ENCODE measurements at places on chromosomes 3 and 15. TPM values are rescaled to one million over a fixed set of nuclear protein-coding genes. Genes with fewer than 3 reads are reported as not detected.

DNA sequence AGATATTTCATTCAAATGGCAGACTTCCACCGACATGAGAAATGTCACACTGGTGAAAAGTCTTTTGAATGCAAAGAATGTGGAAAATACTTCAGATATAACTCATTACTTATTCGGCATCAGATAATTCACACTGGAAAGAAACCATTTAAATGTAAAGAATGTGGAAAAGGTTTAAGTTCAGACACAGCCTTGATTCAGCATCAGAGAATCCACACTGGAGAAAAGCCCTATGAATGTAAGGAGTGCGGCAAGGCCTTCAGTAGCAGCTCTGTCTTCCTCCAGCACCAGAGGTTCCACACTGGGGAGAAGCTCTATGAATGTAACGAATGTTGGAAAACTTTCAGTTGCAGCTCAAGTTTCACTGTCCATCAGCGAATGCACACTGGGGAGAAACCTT, 8.6 kb upstream of the ZNF621 start:
- no peaks in the 10 kb centered on the region for H3K4me1 ChIP-seq
- no peak overlapping the region for H3K27ac ChIP-seq
- peaks cover 28% of the 10 kb centered on the region for H3K36me3 ChIP-seq
- DNase-seq: no peak
- H3K27me3 ChIP-seq: no peaks in the 10 kb centered on the region
- no peak overlapping the region for H3K4me3 ChIP-seq

The BCL2A1 gene
- total RNA-seq: 79.1 TPM

- H3K4me3 ChIP-seq: no peak overlapping the region
- peaks cover 68% of the 10 kb centered on the region for H3K4me1 ChIP-seq
- peaks cover 3% of the 10 kb centered on the region for H3K36me3 ChIP-seq
- no peaks in the 10 kb centered on the region for H3K27me3 ChIP-seq
- DNase-seq: no peak
Observed at GRCh38 chr15:63823253-63823844, 10.4 kb downstream of the HERC1 start.

The ALPK3 gene
- total RNA-seq: 0.05 TPM

DNA sequence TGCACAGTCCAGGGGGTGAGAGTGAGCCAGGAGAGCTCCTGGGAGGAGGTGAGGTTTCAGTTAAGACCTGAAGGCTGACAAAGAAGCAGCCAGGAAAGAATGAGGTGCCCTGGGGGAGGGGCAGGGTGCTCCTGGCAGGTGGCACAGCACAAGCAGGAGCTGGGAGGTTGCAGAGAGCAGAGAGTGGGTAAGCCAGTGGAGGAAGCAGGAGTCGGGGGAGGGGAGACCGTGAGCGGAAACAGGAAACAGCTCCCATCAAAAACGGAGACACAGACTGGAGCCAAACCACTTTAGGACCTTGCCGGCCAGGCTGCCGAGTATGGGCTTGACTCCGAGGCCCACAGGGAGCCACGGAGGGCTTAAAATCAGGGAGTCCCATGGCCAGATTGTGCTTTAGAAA, 12.1 kb upstream of the FBLN2 start:
- DNase-seq: no peak
- no peaks in the 10 kb centered on the region for H3K36me3 ChIP-seq
- H3K27ac ChIP-seq: no peak overlapping the region

- no peaks in the 10 kb centered on the region for H3K36me3 ChIP-seq
- H3K27me3 ChIP-seq: peaks cover 1% of the 10 kb centered on the region
- H3K4me3 ChIP-seq: no peak overlapping the region
- H3K4me1 ChIP-seq: no peaks in the 10 kb centered on the region
- DNase-seq: no peak
- no peak overlapping the region for H3K27ac ChIP-seq
Observed at GRCh38 chr3:38548154-38548931, 52.2 kb downstream of the EXOG start.

DNA sequence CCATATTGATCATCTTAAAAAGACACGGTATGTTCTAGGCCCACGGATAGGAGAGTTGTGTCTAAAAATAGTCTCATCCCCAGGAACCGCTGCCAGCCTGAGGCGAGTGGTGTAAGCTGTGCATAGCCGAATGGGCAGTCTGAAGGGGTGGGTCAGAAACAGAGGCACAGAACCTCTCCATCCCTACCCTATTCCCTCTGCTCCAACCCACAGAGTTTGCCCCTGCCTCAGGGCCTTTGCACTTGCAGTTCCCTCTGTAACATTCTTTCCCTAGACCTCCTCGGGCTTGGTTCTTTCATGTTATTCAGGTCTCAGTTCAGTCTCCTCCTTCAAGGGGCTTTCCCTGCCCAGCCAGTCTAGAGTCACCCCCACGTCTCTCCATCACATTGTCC, 4.8 kb downstream of the SCN5A start:
- H3K27me3 ChIP-seq: no peaks in the 10 kb centered on the region
- no peaks in the 10 kb centered on the region for H3K4me1 ChIP-seq
- no peak overlapping the region for H3K27ac ChIP-seq
- H3K36me3 ChIP-seq: no peaks in the 10 kb centered on the region
- DNase-seq: no peak

GRCh38 chr15:39242345-39242744, 338.5 kb upstream of the THBS1 start:
- no peaks in the 10 kb centered on the region for H3K4me1 ChIP-seq
- H3K27ac ChIP-seq: no peak overlapping the region
- no peak overlapping the region for H3K4me3 ChIP-seq
- H3K27me3 ChIP-seq: peaks cover 5% of the 10 kb centered on the region
- no peak for DNase-seq

Data from activated naive CD4-positive, alpha-beta T cell treated with anti-CD3 and anti-CD28 coated beads for 36 hours (primary cell).